ENCODE measurements at places on chromosomes 2 and 18.

DNA sequence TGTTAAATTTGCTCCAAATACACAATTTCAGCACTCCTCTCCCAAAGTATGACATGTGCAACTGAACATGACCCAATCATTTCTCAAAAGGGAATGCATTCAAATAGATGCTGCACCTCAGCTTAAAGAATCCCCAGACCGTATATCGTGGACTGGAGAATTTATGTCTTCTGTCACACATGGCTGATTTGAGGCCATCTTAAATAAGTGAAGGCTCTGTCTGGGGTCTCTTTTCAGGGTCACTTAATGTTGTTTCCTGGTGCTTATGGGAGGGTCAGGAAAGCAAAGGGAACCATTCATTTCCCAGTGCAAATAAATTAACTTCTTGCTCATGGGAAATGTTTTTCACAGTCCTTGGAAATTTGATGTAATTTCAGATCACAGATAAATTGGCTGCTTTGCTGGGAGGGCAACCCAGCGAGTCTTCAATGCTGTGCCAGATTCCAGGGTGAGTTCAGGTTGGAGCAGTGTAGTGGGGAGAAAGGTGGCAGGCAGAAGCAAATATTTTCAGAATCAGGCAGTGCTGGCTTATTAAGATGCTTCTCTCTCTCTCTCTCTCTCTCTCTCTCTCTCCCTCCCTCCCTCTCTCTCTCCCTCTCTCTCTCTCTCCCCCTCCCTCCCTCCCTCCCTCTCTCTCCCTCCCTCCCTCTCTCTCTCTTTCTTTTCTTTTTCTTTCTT is 34.3 kb downstream of the GATA6 start:
- DNase-seq = no peak

GRCh38 chr18:43563780-43564179 is 286.5 kb upstream of the SYT4 start:
- DNase-seq = peak; percentile 9

DNA sequence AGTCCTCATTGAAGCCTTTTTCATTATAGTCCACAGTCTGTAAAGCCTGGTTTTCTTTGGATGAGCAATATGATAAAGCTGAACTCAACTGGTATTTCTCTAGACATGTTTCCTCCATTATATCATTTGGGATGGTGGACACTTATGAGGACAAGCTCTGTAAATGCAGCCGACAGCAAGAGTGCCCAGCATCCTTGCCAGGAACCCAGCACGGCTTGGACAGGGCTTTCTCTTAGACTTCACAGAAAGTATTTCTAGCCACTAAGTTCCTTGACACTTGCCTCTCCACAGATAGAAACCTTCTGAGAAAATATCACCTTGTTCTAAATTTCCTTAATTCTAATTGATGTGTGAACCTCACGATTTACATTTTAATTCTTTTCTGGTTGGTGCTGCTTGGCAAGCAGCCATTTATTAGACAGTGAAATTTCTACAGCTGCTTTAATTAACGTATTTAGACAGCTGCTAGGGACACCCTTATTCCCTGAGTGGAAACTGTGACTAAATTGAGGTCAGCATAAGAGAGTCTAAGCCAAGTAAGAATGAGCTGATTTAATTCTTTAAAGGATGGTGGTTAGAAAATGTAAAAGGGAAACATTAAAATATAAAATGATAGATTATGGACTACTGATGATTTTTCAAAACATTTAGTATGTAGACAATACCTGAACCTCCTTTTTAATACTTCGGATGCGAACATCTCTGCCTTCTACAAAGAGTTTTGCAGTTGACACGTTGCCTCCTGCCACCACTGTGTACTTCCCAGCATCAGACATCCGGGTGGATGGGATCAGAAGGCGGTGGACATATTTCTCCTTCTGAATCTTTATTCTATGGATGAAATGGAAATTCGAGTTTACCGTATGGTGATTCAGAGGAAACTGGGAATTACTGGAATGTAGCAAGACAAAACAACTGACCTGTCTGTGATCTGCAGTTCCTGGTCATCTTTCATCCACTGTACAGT is 39.8 kb downstream of the TTN start:
- no peak for DNase-seq

DNA sequence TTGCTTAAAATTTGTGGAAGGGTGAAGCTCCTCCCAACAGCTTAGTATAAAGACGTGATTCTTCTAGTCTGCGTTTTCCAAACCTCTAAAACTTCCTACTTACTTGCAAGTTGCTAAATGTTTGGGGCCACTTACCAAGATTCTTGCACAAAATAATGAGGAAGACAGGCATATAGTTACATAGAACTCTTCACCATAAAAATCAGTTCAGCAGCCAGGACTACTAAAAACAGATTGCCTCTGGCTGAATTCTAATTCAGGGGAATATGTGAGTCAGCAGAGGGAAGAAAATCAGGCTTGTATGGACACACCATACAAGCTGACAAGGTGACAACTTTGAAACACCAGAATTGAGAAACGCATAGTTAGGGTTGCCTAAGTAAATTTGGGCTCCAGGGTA is 2.8 kb upstream of the PEX13 start:
- DNase-seq = no peak

DNA sequence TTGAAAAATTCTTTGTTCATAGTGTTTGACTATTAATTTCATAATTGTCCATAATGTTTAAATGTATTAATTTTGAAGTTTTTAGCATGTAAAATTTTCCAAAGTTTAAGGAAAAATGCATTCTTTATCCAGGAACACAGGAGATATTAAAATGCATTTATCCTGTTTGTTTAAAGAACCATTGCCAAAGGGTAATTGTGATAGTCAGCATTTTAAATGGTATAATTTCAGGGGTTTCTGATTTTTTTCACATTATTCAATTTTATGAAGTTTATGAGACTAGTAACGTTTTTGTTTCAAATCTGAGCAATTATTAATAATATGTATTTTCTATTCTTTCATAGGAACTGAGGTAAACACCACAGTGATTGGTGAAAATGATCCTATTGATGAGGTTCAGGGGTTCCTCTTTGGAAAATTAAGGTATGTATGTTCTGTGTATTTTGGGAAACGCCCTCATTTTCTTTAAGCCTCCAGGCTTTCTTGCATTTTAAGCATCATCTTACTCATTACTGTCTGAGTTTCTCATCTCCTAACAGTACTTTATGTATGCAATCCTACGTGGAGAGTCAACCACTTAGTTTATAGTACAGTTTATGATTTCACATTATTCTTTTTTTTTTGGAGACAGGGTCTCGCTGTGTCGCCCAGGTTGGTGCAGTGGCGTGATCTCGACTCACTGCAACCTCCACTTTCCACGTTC is 25.1 kb downstream of the UGGT1 start:
- DNase-seq = no peak

DNA sequence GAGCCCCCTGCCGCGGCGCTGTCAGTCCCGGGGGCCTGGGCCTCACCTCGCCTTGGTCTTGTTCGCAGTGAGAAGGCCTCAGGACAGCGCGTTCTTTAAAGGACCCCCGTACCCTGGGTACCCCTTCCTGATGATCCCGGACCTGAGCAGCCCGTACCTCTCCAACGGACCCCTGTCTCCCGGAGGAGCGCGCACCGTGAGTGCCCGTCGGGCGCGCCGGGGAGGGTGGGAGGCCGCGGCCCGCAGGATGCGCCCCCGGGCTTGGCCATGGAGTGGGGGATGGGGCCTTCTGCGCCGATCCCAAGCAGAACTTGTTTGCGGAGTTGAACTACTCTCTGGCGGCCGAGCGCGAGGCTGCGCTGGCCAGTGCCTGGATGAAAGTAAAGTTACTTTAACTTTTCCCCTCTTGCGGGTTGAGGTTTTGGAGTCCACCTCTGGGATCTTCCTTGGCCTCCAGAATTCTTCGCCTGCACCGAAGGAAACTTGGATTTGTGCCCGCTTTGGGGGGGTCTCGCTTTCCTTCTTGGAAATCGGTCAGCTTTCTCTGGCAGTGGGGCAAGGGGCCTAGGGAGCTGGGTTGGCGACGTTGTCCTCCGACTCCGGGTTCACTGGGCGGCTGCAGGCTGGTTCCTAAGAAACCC is 1.2 kb downstream of the TCF7L1 start:
- peak; percentile 13 for DNase-seq

GRCh38 chr18:49018554-49019445 is 68.0 kb upstream of the SMAD7 start:
- DNase-seq = no peak

GRCh38 chr18:62974928-62975675 is 259.8 kb downstream of the PHLPP1 start:
- DNase-seq = no peak

- no peak for DNase-seq
These were observed 4.5 kb downstream of the BOK start for GRCh38 chr2:241563031-241563507.

DNA sequence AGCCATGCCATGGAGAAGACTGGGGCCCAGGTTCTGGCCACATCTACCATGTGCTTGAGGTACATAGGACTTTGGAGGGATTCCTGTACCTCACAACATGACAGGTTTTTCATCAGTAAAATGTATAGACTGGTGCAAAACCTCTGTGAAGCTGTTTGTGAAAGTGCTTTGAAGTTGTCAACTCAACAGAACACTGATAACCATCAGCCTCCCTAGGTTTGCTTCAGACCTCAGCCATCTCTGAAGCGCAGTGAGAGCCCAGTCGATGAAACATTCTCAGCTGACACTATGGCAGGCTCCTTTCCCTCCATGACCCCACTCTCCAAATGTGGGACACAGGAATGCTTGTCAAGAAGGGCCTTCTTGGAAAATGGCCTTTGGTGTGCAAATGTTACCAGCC is 38.6 kb downstream of the STK25 start:
- no peak for DNase-seq

DNA sequence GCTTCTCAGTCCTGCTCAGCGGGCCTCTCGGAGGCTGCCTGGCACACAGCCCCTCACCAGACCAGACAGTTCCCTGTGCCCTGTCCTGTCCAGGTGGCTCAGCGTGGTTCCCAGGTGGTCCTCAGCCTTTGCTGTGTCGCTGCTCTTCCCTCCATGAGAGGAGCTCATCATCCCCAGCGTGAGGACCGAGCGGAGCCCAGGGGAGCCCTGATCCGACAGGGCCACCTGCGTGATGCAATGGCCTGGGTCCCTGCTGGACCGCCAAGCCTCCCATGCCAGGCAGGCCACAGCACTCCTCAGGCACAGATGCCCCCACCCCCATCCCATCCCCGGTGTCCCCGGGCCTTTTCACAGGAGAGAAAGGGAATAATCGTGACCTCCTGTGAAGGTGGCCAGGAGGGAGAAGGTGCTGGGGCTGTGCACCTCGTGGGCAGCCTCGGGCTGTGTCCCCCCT is 4.3 kb downstream of the GPC1 start:
- DNase-seq = no peak

- DNase-seq = peak; percentile 50
These were observed 28.2 kb downstream of the ACMSD start for GRCh38 chr2:134866498-134867099.

- DNase-seq = no peak
These were observed 16.9 kb upstream of the RHBDD1 start for GRCh38 chr2:226818930-226819329.

Data from EL (cell line).